ENCODE measurements at places on chromosomes 6 and 20. TPM values are rescaled to one million over a fixed set of nuclear protein-coding genes. Genes with fewer than 3 reads are reported as not detected.

The RNF8 gene
- total RNA-seq: 40.3 TPM

The PRR18 gene
- not detected for total RNA-seq

- DNase-seq: peak; percentile 49
Measured at GRCh38 chr6:24520929-24521546, 26.3 kb downstream of the ALDH5A1 start.

DNA sequence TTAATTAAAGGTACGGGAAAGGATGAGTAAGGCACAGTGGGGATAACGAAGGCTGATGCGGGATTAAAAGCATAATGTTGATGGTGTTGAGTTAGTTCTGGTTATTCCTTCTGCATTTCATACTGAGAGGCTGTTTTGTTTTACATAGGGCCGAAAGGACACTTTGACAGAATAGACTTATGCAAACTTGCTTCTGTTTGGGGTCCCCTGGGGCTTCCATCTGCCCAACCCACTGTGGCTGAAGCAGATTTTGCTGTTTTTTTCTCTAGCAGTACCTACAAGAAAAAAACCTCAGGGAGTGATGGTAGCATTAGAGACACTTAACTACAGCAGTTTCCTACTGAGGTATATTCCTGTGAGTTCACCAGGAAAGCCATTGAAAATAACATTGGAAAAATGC, 136.1 kb upstream of the SUPT3H start:
- no peak for DNase-seq

- DNase-seq: peak; percentile 77
Measured at GRCh38 chr20:10376270-10377075, 57.5 kb downstream of the MKKS start.

DNA sequence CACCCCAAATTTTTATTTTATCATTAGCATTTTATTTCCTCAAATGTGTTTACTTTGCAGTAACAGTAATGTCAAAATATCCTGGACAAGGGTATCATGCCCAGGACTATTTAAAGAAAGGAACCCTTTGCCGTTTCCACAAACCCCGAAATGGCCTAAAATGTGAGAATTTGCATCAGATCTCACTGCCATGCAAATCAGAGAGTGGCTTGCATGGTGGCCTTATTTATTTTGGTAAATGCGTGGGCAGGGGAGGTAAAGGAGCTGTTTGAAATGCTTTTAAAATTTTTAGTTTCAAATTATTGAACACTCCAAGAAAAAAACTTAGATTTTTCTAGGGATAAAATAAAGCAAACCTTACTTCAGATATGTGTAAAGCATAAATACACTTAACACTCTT, 43.8 kb downstream of the ADAT2 start:
- DNase-seq: no peak

GRCh38 chr6:76982476-76983199, 480.7 kb downstream of the HTR1B start:
- no peak for DNase-seq

GRCh38 chr6:32922083-32922482, 18.7 kb downstream of the HLA-DMB start:
- DNase-seq: no peak

- DNase-seq: peak; percentile 46
Measured at GRCh38 chr20:11676630-11677287, 240.9 kb upstream of the BTBD3 start.
